Cardiac septum (tissue), 1 donor: ENCODE measurements at places on chromosomes 3 and 15. TPM values are rescaled to one million over a fixed set of nuclear protein-coding genes. Genes with fewer than 3 reads are reported as not detected.

GRCh38 chr3:122235147-122235546 is 51.7 kb downstream of the CASR start:
- DNase-seq: no peak

The CIDEC gene
- total RNA-seq: 1.9 TPM

DNA sequence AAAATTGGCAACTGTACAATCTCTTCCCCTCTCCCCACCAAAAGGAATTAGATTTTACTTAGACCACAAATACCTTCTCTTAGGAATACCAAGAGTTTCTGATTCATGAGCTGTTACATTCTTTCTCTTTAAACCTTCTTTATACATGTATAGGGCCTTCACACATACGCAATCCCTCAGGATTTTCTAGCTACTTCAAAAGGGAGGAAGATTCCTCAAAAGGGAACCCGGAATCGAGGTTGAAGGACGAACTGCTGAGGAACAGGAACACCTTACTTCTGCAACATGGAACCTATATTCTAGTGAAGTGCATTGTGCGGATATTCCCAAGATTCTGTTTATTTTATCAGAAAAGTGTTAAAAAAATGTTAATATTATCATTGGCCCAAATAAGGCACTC is 52.3 kb downstream of the GABRB3 start:
- no peak for DNase-seq

GRCh38 chr15:66768987-66769386 is 67.0 kb downstream of the SMAD6 start:
- DNase-seq: no peak

The SLC22A13 gene
- 0.22 TPM for total RNA-seq

The CORO2B gene
- total RNA-seq: 2.7 TPM
